CD4-positive, alpha-beta T cell treated with Interleukin-4 for 1 hour (primary cell): ENCODE measurements at places on chromosomes 5 and 9.

GRCh38 chr5:41270423-41271251, 57.3 kb upstream of the C6 start:
- no peak for DNase-seq

DNA sequence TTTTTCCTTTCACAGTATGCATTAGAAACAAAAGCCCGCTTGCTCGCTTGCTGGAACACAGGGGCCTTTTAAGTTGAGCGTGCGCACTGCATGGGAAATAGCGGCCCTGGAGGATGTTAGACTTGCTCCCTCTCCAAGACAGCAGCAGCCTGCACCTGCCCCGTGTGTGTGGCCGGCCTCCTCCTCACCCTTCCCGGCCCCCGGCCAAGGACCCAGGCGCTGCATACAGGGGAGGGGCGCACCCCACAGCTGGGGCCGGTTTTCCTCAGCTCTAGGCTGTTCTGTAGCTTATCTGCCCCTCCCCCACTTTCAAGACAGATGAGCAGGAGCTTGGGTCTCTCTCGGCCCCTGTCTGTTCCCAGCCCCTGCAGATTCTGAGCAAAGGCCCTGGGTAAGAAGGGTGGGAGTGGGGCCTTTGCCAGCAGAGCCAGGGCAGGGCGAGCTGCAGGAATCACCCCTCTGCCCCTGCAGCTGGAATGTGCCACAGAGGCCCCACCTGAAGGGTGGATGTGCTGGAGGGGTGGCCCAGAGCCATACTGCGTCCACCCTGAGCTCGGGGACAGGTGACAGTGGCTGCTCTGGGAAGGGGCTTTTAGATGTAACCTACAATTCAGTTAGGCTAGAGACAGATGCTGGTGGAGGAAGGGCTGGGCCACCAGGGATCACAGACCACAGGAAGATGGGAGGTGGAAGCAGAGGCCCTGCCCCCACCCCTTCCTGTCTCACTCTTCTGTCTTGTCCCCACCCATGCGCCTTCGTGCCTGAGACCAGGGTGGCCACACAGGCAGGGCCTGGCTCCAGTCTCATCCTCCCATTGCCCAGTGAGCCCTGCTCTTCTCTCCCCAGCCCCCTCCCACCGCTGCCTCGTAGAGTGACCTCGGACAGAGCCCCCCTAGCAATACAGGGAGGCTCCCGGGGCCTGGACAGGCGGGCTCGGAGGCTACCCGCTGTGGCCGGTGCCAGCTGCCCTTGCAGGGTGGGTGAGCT, 132.4 kb downstream of the DAB2IP start:
- no peak for DNase-seq

DNA sequence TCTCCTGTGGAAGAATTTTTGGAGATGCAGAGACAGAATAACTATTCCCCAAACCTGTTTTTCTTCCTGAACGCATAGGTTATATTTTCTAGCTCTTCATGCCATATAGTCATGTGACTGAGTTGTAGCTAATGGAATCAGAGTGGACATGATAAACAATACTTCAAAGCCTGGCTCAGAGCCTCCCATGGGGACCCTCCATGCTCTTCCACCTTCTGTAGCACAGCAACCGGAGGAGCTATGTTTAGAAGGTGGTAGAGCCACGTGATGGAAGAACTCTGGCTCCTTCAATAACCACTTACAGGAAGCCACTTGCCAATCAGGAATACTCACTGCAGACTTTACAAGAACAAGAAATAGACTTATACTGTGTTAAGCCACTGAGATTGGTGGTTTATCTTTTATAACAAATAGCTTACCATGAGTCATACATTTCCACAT, 39.2 kb downstream of the NADK2 start:
- no peak for DNase-seq

GRCh38 chr5:94983861-94984535, 300.9 kb downstream of the MCTP1 start:
- no peak for DNase-seq
